ENCODE measurements at places on chromosomes 2 and 18. TPM values are rescaled to one million over a fixed set of nuclear protein-coding genes. Genes with fewer than 3 reads are reported as not detected.

The PCARE gene
- not detected for total RNA-seq

The LPIN1 gene
- 45.4 TPM for total RNA-seq

The SF3B1 gene
- 284 TPM for total RNA-seq

DNA sequence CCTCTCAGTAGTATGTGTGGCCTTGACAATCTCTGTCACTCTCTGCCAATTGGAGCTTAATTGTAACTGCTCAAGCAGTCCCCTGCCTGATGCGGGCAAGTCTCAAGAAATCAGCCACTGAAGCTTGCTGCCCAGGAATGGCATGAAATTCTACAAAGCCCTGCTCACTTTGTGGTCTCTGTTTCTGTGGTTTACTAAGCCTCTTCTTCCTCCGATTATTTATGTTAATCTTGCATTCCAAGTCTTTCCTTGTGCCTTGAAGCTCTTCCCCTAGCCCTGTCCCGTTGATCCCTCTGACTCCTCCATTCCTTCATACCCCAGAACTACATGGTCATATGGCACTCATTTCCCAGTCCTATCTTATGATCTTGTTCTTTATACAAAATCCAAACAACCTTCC lies 489.3 kb upstream of the CHST9 start:
- no peak for DNase-seq

DNA sequence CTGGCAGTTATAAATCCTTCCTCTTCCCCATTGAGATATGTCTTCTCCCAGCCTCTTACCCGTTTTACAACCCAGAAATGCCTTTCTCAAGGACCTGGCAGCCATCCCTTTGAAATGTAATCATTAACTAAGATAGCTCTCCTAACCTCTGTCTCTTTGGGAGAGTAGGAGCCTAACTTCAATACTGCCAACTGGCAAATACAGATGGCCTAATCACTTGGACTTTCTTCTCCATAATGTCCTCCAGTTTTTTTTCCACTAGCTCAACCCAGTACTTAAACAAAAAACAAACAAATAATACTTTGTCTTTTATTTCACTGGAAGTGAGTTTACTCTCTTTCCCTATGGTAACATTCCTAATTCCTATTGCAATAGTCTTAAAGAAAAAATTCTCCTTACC lies 1391.1 kb downstream of the SUCLG1 start:
- DNase-seq, result no peak
